ENCODE measurements at places on chromosomes 2 and 18.
A peak's percentile ranks its signal among the peaks of the same experiment; 100 is the strongest.

DNA sequence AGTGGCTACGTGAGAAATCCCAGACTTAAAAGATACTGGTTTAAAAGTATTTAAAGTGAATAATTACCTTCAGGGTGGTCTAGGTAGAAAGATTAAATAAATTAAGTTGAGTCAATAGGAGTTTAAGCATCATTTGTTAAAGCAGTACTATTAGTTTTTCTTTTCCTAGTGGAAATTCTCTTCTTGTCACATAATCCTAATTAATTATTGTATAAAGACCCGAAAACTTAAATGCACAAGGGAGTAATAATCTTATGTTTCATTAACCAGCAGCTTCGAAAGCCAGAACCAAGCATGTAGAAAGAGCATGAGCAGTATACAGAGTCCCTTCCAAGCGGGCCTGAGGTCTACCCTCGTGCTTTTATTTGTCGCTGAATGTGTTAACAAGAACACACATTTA is 90.2 kb upstream of the SKOR2 start:
- DNase-seq, result no peak

DNA sequence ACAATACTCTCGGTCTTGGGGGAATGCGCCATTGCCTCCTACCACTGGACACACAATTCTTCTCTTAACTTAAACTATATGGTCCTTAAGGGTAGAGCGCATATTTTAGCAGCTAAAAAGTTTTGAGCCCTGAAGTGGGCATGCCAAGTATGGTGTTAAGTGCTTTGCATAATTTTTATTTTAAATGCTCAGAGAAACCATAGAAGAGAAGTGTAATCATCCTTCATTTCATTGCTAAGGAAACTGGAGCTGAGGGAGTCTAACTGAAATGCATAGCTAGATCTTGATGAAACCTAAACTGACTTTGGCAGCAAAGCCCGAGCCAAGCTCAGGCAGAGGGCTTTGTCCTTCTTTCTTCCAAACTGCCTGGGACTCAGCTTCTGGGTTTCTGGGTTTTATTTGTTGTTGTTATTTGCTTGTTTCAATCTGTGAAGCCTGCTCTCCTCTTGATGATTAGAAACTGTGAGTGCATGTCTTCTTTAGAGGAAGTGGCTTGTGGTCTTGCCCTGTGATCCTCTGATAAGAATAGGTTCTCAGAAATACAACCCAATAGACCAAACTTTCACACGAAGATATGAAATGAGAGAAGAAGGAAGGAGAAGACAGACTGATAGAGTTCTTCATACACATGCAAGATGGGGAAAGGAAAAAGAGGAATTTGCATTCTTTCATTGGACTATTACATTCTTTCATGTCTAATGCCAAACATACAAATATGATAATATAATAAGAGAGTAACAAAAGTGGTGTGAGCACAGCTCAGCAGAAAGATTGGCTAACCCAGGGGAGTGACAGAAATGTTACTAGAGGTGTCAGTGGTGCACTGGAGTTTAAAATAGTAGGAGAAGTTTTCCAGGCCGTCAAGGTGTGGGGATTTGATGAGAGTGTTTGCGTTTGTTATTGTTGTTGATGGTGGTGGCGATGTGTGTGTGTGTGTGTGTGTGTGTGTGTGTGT is 7.5 kb upstream of the RNF144A start:
- peak; percentile 84 for DNase-seq

- DNase-seq, result no peak
Observed at GRCh38 chr2:185645529-185645928, 93.1 kb upstream of the FSIP2 start.

DNA sequence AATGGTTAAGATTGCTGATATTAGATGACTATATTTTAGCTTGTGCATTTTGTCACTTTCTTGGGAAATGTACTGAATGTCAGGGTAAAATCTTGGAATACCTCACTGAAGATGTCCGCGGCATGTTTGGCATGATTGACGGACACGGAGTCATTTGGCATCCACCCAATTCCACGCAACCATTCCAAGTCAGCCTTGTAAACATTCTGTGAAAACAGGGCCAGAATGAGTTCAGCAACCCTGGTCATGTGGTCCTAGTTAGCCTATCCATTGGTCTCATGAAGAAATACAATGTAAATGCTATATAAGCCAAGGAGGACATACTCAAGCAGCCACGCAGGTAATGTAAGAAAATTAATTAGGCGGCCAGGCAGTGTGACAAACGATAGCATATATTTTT is 159.5 kb downstream of the RIF1 start:
- no peak for DNase-seq

DNA sequence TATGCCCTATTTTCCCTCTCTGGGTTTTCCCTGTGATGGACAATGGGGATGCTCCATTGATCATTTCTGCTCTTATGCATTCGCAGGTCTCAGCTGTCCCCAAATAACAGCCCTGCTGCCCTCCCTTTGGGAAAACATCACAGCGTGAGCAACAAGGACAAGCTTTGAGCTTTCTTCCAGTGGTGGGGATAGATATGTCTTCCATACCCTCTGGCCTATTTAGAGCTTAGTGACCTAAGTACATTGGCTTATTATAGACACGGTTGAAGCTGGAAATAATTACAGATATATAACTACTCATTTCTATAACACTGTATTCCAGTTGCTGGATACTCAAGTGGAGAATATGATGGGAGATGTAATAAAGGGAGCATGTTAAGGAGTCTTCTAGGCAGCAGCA is 304.3 kb upstream of the MGAT5 start:
- DNase-seq, result no peak

DNA sequence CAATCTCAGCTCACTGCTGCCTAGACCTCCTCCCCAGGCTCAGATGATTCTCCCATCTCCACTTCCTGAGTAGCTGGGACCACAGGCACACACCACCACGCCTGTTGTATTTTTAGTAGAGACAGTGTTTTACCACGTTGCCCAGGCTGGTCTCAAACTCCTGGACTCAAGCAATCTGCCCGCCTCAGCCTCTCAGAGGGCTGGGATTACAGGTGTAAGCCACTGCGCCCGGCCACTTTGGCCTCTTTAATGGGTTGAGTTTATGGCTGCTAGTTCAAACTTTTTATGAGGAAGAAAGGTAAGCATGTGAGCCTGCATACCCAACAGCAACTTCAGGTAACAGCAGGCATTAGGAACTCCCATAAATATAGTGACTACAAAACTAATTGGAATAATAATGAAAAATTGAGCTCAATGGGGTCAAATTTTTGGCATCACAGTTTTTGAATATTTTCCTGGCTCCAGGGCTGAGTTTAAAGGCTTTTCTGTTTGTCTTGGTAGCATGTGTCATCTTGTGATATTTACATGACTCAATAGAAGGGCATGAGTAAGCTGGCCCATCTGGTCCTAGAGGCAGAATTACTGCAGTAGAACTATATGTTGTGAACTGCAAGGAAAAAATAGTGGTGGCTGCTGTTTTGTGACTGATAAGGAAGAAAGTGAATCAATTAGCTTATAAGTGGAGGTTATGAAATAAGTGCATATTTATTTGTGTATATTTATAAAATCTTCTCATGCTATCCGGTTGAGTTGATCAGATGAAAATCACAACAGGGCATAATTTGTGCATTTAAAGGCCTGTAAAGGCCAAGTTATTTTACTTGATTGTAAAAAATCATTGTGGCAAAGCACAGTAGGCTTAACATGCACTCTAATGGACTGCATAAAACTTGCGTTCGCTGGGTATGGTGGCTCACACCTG is 24.8 kb downstream of the GALM start:
- DNase-seq, result no peak

GRCh38 chr2:64779117-64779690 is 125.5 kb upstream of the SERTAD2 start:
- no peak for DNase-seq

DNA sequence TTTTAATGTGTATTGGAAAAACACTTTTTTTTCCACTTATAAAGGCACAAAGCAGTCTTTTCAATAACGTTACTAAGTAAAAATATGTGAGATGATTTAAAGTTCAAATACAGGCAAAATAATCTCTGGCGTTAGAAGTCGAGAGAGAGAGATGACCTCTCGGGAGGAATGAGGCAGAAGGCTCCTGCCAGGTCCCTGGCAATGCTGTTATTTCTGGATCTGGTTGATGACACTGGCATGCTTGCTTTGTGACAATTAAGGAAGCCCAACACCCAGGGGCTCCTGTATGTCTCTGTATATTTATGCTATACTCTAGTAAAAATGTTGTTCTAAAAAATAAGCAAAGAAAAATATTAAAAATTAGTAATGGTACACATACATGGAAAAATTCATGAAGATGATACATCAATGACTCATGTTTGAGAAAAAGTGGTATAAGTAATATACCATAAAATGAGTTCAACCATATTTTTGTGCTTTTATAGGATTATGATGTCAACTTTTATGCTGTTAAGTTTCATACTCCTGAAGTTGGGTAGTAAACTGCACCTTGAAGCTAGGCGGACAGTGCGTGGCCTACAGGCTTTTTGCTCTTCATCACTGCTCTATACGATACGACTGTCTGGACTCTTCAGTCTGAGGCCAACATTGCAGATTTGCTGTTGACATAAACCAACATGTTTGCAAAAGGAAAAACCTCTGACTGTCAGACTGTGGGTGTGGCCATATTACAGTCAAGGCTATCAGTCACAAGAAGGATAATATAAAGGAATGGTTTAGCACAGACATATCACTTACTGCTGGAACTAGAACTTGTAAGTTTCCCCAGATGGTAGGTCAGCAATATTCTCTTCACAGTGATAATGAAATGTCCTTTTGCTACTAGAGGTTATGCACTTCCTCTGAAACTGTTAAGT is 19.8 kb downstream of the VPS4B start:
- no peak for DNase-seq

GRCh38 chr2:2862386-2862785 is 515.2 kb downstream of the EIPR1 start:
- DNase-seq, result no peak

DNA sequence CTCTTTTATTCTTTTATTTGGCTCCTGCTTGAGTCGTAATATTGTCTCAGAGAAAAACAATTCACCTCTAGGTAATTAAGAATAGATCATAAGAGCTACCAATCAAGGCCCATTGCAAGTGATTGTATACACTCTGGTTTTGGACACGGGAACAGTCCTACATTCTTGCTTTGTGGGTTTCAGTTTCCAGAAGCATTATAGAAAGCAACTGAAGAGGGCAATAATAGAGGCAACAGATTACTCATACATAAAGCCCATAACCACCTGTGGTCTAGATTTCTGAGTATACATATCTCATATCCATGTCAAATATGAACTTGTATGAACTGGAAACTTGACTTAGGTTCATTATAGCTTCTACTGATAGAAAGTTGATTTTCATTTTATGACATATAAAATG is 65.4 kb downstream of the DIS3L2 start:
- no peak for DNase-seq

GRCh38 chr2:71613403-71613952 is 160.1 kb downstream of the DYSF start:
- DNase-seq, result no peak

All from Kasumi-1 (cell line).